ENCODE measurements at places on chromosomes 12 and 14.

DNA sequence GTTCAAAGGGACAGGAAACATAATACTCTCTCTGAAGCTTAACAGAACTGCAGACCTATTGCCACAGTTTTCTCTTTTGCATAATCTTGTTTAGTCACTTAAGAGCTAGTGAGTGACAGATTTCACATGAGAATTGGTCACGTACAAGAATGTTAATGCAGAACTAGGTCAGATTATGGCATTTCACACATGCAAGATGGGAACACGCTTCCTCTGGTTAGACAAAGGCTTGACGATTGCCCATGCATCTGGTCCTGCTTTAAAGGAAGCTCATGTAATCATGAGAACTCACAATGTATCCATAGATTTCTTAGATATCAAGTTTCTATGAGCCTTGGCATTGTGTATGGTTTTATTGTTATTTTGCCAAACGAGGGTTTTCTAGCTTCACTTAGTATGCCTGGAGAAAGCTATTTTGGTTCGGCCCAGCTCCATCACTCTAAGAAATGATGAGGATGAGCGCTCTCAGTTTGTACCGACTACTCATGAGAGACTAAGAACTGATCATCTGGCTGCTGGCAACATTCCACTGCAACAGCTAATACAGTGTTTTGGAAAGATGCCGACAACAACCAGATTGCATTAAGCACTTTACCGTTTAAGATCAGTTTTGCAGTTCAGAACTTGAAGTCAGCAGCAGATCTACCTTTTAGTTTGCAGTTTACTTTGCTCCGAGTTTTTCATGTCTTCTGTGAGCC lies 380.0 kb downstream of the DIO2 start:
- DNase-seq: no peak

DNA sequence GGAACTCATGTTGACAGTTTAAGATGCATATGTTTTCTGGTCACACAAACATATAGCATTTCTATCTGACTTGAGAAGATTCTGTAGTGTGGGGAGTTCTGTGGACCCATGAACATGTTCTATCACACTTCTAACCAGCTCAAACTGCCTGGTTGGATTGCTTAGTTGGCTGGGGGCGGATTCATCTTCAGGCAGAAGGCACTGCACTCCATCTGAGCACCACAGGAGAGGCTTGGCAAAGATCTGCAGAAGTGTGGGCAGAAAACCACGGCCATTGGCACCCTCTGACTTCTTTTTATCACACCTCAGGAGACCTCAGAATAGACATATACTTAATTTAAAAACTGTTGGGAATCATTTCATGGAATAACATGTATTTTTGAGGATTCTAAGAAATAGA lies 68.5 kb downstream of the LIN7A start:
- DNase-seq: no peak

GRCh38 chr12:101612160-101612916 lies 17.6 kb downstream of the MYBPC1 start:
- no peak for DNase-seq

DNA sequence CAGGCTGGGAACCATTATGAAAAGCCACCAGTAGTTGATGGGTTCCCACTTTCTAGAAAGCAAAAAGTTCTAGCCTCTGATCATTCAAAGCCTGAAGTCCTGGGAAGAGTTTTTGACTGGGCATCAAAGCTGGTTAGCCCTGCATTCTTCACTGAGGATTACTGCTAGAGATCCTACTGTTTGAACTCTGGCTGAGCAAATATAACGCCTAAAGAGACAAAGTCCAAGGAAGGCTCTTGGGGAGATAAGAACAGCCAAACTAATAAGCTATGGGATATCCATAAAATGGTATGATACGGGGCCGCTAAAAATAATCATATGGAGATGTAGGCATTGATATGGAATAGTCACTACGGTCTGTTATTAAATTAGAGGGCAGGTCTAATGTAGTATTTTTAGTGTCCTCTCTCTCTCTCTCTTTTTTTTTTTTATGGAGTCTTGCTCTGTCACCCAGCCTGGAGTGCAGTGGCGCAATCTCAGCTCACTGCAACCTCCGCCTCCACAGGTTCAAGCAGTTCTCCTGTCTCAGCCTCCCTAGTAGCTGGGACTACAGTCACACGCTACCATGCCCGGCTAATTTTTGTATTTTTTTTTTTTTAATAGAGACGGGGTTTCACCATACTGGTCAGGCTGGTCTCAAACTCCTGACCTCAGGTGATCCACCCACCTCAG lies 35.5 kb downstream of the PLXNC1 start:
- no peak for DNase-seq

DNA sequence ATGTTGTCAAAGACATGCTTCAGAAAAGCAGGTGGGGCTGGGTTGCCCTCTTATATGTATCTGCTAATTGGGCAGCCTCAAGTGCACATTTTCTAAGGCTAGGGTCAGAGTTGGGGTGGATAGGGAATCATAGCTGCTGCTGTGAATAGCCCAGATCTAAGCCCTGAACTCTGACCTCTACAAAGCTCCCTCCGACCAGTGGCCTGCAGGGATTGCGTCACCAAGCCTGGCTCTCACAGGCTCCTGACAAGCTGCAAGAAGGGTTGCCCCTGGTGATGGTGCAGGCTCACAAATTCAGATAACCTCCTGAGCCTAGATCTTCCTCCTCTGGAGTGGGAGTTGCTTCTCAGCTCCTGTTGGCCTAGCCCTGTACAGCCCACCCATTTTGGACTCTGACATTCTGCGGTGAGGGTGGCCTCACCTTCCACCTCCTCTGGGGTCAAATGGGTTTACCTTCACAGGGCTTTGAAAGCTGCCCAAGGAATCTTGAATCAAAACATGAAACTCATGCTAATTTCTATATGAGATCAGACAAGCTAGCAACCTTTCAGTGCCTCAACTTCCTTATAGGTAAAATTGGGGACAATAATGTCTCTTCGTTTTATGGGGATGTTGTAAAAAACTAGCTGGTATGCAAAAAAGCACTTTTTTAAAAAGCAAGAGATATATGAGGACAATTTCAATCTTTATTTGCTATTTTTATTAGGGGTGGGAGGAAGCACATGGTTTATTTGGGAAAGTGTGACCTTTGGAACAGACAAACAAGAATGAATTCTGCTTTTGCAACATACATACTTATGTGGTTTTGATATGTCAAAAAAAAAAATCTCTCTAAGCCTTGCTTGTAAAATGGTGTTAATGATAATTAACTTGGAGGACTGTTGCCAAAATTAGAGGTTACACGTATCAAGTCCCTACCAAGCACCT lies 4.9 kb upstream of the SUSD6 start:
- DNase-seq: no peak

GRCh38 chr12:52087961-52088820 lies 8.7 kb downstream of the SMIM41 start:
- no peak for DNase-seq

All from CD4-positive, alpha-beta T cell treated with Interleukin-6 at 100 ng/mL for 8 hours (primary cell).